ENCODE measurements at places on chromosomes 4 and X.

DNA sequence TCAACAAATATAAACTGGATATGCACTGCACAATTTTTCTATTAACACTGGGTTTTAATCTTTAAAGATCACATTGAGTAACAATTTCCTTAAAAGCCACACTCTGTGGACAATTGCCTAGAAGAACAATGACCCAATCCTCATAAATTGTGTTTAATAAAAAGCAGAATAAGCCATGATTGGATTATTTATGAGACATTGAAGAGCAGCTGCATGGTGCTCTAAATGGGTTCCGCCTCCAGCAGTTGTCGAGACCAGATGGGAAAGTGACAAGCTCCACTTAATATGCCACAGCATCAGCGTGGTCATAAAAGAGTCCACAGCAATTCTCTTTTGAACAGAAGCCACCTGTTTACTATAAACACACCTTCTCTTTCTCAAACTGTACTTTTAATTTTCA, 635.2 kb upstream of the FRG1 start:
- no peak for DNase-seq

- DNase-seq, result no peak
Observed at GRCh38 chrX:132737743-132738142, 220.7 kb downstream of the HS6ST2 start.

GRCh38 chr4:188002323-188002722, 6.8 kb downstream of the ZFP42 start:
- no peak for DNase-seq

DNA sequence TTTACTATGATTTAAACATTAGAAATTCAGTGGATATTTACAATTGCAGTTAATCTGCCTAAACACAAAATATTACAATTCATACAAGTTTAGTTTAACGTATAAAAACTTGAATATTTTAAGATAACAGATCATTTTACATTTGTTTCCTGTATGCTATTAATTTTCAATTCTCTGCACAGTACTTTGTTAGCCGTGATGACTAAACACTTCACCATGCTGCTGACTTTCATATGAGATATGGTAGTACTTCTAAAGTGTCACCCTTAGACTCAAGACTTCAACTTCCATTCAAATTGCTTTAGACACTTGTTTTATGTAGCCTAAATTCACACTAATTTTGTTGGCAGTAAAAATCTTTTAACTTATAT, 1646.4 kb upstream of the ADGRL3 start:
- no peak for DNase-seq

DNA sequence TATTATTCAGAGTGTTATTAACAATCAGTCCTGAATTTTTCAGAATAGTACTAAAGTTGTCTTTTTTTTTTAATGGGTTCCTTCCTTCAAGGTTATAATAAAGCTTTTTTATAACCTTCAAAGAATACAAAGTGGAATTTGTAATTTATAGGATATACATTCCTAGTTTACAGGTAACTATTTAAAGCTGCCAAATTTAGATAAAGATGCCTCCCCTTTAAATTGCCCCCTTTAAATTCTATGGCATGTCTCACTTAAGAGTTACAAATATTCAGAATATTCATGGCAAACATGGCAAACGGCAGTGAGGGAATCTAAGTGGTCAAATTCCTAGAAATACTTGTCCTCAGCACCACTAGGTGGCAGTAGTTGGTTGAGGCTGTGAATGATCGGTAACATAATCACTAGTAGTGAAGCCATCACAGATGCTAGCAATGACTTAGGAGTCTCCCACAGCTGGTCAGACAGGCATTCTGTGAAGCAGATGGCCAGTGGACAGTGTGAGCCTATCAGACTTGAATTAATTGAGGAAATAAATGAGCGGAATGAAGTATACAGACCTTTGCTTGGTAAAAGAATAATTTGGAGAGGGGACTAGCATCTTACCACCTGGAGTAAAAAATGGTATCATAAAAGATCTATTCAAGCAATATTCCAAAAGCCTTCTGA, 86.4 kb downstream of the CBR4 start:
- DNase-seq, result peak; percentile 60

DNA sequence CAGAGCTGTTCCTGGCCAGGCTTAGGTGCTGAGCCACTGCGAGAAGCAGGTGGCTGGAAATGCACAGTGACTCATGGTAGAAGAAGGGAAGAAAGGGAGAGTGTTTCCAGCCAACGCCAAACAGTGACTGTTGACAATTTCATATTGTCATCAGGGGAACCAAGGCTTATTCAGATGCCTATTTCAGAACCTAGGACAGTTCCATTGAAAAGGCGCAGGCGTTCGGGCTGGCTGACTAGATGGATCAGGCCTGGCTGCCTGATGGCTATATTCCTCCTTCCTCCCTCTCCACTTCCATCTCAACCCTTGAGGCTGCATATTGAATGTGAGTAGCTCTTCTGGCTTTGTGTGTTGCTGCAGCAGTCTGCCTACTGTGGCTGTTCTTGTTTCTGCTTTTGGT, 73.0 kb upstream of the FRMPD4 start:
- no peak for DNase-seq

DNA sequence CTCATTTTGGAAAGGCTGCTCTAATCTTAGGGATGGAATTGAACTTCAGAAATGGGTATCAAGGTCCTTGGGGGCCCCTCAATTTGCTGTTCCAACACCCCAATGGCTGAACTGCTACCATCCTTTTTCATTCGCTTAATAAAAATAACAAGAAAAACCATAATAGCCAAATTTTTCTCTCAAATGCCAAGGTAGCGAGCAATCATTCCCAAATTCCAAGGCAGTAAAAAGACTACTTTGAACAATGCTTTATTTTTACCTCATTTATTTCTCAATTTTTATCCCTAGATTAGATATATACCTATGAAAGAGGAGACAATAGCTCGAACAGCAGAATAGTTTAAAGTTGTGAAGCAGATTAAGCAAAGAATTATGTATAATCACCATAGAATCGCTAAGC, 323.4 kb upstream of the SLC7A11 start:
- no peak for DNase-seq

DNA sequence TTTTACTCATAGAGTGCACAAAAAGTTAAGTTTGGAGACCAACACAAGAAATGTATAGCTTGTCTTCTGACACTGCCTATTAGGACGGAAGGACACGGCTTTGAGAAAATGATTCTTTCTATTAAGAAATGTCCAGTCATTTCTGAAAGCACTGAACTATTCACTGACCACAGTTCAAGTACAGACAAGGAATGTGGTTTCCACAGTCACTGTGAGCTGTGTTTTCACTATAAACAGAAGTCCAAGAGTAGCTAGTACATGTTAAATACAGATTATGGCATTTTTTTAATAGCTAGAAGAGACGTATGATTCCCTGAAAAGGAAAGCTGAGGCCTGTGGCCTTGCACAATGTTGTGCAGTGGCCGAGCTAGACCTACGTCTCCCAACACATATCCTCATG, 115.1 kb upstream of the GPM6A start:
- DNase-seq, result no peak

- DNase-seq, result no peak
Observed at GRCh38 chr4:182067828-182068227, 175.4 kb upstream of the TENM3 start.

DNA sequence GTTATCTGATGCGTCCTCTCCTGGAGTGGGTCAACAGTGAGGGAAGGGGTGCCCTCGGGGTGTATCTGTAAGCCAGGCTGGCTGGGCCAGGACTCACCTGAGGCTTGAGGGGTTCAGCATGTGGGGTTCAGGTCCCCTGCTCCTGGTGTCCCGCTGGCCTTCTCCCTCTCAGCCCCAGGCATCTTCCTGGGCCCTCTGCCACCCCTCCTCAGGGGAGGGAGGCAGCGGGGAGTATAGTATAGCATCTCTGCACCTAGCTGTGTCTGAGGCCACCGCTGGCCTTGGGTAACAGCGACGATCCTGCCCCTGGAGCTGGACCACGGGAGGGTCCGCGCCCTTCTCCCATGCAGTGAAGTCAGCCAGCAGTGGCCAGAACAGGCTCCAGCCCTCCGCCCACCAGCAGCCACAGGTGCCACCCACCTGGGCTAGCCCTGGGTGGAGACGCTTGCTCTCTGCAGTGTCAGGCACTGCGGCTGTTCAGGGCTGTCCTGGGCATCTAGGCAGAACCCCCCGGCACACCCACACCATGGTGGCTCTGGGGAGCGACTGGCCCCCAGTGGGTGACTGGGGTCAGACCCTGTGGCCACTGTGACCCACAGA, 110.7 kb upstream of the NKX1-1 start:
- no peak for DNase-seq

DNA sequence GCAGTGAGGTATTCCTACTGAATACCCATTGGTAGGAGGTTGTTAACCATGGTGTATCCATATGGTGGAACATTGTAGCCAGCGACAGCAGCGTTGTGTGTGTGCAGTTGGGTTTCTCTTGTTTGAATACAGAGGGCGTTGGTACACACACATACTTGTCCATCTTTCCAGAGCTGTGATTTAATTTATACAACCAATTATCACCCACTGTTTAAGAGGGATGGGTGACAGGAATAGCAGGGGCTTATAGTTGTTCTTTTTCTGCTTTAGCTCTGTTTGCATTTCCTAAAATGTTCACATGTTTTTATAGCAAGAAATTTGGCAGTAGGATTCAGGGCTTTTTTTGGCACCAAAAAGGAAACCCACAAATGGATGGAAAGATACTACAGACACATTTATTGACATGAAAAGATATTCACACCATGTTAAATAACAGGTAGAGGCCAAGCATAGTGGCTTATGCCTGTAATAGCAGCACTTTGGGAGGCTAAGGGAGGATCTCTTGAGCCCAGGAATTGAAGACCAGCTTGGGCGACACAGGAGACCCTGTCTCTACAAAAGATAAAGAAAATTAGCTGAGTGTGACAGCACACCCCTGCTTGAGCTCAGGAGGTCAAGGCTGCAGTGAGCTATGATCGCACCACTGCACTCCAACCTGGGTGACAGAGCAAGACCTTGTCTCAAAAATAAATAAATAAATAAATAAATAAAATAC, 60.6 kb downstream of the TNIP2 start:
- no peak for DNase-seq

Measured in HuH-7 (cell line).